ENCODE measurements at places on chromosomes 7 and 10.
A peak's percentile ranks its signal among the peaks of the same experiment; 100 is the strongest.

- no peak for DNase-seq
Measured at GRCh38 chr10:71438761-71439160, 42.0 kb downstream of the CDH23 start.

GRCh38 chr10:80596391-80597257 is 58.9 kb downstream of the SH2D4B start:
- DNase-seq: peak; percentile 50

DNA sequence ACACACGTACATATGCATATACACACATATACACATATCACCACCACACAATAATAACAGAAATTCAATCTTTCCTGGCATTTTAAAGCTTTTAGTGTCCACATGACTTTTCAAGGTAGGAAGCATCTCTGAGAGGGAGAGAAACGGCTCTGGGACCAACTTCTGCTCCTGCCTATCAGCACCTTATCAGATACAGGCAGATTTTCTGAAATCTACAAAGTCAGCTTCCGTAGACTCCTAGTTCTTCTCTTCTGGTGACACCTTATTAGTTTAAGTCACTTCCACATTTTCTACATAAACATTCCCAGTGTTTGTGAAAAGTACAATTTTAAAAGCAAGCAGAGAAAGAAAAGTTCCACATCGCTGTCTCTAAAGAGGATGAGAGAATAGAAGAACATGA is 74.5 kb downstream of the ZNF22 start:
- DNase-seq: no peak

DNA sequence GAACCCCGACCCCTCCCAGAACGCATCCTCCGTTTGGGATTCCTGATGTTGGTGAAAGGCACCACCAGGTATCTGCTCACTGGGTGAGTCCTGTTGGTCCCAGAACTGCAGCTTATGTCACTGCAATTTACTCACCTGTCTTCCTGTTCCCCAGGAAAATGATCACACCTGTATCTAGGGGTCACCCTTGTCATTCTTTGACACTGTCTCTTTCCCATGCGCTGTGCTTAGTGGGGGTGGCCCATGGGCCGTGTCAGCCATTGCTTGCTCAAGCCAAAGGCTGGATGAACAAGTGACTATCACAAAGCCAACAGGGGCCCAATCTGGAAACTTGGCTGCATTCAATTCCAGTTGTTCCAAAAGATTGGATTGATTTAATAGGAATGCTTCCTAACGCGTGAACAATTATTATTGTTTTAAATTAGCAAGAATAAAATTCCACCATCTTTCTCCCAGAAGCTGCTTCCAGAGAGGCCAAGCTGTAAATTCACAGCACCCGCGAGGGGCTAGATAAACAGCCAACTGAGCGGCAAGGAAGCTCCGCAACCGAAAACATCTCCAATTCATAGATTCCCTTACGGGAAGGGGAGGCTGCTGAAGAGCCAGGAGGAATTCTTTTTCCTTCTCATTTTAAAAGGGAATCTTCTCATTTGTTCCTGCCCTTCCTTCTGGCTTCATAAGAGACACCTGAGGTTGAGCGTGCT is 134.8 kb upstream of the ZMIZ1 start:
- DNase-seq: no peak

GRCh38 chr7:20012100-20012499 is 205.1 kb downstream of the MACC1 start:
- no peak for DNase-seq
